ENCODE measurements at places on chromosomes 12 and 14. TPM values are rescaled to one million over a fixed set of nuclear protein-coding genes. Genes with fewer than 3 reads are reported as not detected.

Gene STAT6
- polyA plus RNA-seq: 53.5 TPM

Gene PIWIL1
- not detected for polyA plus RNA-seq

Gene C12orf42
- 2.1 TPM for polyA plus RNA-seq

Gene FSCB
- polyA plus RNA-seq: not detected

Gene SOAT2
- 0.45 TPM for polyA plus RNA-seq

Gene OR6C76
- polyA plus RNA-seq: not detected

Gene TAS2R7
- polyA plus RNA-seq: not detected

Gene RFX4
- 0.13 TPM for polyA plus RNA-seq
